Brain pericyte (primary cell): ENCODE measurements at places on chromosomes 1 and 21.

GRCh38 chr21:41369105-41369919 lies 7.5 kb downstream of the MX2 start:
- no peak for DNase-seq

DNA sequence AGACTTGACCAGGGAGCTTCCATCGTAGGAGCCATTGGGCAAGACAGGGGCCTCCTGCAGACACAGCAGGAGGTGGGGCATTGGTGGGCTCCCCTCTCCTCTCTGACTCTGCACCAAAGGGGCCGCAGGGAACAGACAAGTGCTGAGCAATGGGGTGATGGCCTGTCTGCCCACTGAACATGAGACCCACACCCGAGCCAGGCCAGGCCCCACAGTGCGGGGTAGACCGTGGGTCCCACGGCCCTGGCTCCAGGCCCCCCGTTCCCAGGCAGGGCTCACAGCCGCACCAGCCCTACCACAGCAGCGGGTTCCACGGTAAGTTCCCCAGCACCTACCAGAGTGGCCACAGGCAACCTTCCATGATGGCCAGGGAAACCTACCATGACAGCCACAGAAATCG lies 45.9 kb downstream of the CHD5 start:
- no peak for DNase-seq

GRCh38 chr1:26318338-26319064 lies 743 bp downstream of the CD52 start:
- DNase-seq, result no peak

DNA sequence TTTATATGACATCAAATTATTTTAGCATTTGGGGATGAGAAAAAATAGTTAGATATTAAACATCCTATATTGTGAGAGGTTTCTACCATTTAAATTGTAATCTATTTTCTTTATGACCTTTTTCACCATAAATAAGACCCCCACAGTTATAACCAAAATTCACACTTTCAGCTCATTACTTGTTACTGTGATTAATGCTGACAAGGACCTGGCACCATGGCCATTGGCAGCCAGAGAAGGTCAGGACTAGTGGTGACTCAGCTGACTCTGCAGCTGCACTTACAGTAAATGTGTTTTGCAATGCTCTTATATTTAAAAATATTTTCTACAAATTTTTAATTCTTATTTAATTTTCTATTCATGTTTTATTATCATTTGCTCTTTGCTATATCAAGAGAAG lies 133.3 kb upstream of the C1orf105 start:
- no peak for DNase-seq

GRCh38 chr1:31701091-31701736 lies 2.6 kb downstream of the COL16A1 start:
- DNase-seq, result peak; percentile 94

DNA sequence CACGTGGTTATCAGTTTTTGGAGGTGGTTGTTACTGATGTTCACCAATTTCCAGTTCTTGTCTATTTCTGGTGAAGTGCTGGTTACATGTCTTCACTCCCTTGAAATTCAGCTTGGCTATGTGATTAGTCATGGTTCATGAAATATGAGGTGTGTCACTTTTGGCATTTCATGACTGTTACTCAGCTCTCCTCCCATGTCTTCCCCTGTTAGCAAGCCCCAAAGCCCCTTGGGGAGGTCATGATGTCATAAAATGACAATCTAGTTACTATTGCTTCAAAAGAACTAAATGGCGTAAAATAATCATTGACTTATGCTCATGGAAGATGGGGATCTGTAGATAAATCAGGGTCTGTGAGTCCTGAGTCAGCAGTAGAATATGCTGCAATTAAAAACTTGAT lies 425.1 kb downstream of the SETD4 start:
- no peak for DNase-seq

- no peak for DNase-seq
Measured at GRCh38 chr1:116159177-116159576, 48.0 kb downstream of the MAB21L3 start.

GRCh38 chr1:219924342-219924741 lies 4.0 kb downstream of the SLC30A10 start:
- DNase-seq, result no peak

- peak; percentile 17 for DNase-seq
Measured at GRCh38 chr1:240732390-240732789, 120.4 kb upstream of the GREM2 start.

GRCh38 chr1:206102292-206102936 lies 14.8 kb downstream of the AVPR1B start:
- no peak for DNase-seq

DNA sequence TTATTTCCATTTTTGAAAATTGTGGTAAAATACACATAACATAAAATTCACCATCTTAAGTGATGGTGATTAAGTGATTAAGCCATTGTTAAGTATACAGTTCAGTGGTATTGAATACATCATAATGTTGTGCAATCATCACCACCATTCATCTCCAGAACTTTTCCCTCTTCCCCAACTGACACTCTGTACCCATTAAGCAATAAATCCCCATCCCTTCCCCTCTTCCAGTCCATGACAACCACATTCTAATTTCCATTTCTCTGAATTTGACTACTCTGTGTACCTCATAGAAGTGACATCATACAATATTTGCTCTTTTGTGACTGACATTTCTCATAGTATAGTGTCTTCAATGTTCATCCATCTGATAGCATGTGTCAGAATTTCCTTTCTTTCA lies 124.8 kb downstream of the DISC1 start:
- DNase-seq, result no peak

- DNase-seq, result no peak
Measured at GRCh38 chr1:182568647-182569284, 20.3 kb downstream of the RNASEL start.

- DNase-seq, result no peak
Measured at GRCh38 chr1:64282351-64282750, 78.9 kb downstream of the UBE2U start.

GRCh38 chr1:91609551-91609950 lies 108.9 kb downstream of the CDC7 start:
- no peak for DNase-seq

- no peak for DNase-seq
Measured at GRCh38 chr1:160607672-160608032, 28.4 kb upstream of the CD84 start.

- DNase-seq, result no peak
Measured at GRCh38 chr1:246280551-246280950, 226.5 kb downstream of the SMYD3 start.

DNA sequence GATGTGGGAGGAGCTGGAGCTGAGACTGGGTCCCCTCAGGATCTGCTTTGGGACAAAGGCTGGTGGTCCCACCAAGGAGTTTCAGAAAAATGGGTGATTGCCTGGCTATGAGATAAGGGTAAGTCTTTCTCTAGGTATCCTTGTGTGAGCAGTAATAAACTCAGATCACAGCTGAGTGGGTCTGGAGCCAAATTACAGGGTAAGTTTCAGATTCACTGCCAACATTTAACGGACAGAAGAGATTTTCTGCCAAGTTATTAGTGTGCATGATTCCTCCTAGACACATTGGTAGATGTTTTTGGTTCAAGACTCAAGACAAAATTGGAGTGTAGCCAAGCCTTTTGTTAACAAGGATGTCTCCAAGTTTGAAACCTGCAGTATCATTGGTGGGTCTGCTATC lies 7.5 kb downstream of the CD1B start:
- no peak for DNase-seq

- no peak for DNase-seq
Measured at GRCh38 chr1:218403300-218403699, 58.2 kb downstream of the TGFB2 start.

- no peak for DNase-seq
Measured at GRCh38 chr1:77280962-77281361, 857 bp upstream of the AK5 start.

GRCh38 chr1:11406845-11407244 lies 72.1 kb upstream of the DISP3 start:
- no peak for DNase-seq

DNA sequence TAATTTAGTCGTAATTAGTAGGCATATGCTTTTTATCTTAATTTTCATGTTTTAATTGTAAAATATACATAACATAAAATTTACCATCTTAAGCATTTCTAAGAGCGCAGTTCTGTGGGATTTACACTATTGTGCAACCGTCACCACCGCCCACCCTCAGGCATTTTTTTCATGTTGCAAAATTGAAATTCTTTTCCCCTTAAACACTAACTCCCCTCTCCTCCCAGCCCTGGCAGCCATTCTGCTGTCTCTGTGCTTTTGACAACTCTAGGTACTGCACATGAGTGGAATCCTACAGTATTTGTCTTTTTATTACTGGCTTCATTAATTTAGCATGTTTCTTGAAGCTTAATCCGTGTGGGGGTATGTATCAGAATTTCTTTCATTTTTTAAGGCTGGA lies 7.8 kb downstream of the PIK3CD start:
- no peak for DNase-seq

GRCh38 chr1:11985851-11986250 lies 5.6 kb downstream of the MFN2 start:
- DNase-seq, result peak; percentile 65

DNA sequence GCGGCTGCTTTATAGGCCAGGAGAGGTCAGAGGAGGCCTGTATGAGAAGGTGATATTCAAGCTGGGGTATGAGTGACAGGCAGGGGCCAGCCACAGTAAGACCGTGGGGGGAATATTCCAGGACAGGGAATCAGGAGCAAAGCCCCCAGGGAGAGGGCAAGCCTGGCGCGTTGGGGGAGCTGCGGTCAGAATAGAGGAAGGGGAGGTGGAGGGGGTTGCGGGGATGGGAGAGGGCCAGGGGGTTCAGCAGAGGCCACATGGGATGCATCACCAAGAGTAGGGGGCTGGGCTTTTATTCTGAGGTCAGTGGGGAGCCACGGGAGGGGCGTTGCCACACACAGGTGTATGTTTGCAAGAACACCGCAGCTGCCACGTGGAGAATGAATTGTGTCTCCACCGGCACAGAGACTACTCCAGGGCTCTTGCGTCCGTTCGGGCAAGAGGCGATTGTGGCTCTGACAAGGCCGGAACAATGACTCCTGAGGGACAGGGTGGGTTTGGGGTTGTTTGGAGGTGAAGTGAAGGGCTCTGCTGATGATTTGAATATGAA lies 84.7 kb upstream of the VAMP3 start:
- no peak for DNase-seq

DNA sequence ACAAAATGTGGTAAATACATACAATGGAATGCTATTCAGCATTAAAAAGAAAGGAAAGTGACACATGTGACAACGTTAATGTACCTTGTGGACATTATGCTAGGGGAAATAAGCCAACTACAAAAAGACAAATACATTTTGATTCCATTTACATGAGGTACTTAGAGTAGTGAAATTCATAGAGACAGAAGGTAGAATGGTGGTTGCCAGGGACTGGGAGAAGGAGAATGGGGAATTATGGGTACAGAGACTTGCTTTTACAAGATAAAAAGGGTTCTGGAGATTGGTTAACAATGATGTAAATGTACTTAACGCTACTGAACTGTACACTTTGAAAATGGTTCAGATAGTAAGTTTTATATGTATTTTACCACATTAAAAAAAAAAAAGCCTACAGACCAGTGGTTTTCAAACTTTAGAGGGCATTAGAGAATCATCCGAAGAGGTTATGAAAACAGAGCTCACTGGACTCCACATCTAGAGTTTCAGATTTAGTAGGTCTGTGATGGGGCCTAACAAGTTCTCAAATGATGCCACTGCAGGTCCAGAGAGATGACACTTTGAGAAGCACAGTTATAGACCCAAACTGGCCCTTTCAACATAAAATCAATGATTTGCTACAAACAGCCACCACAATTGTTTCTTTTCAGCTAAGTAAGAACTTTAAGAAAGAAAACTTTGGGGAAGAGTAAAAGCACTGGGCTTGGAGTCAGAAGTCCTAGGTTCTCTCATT lies 9.6 kb upstream of the ADCY10 start:
- no peak for DNase-seq

DNA sequence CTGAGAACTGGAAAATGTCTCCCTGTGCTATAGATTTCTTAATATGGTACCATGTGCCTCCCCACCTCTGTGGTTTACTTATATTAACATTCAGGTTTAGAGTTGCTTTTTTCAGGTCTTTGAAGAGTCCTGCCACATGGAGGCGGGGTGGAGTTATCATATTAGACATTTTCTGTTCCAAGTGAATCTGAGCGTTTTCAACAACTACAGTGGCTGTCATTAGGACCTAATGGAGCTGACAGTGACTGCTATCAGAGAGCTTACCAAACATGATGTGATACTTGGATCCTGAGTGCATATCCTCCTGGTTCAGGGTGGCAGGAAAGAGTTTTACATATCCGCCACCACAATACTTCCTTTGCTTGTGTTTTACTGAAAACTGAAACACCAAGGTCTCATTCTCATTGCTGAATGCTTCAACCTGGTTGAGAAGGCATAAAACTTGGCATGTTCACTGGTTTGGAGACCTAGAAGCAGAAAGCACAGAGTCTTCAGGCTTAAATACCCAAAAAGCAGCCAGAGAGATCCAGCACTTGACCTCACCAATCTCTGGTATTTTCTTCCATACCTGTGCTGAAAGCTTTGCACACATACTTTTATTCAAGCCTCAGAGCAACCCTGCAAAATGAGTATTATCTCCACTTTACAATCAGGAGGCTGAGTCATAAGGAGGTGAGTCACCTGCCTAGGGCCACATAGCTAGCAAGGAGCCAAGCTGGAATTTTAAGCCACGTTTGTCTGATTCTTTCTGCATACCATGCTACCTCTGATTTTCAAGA lies 47.4 kb upstream of the OSBPL9 start:
- no peak for DNase-seq

- no peak for DNase-seq
Measured at GRCh38 chr1:192835116-192835515, 26.3 kb downstream of the RGS2 start.

GRCh38 chr1:22038036-22038435 lies 14.5 kb upstream of the CDC42 start:
- DNase-seq, result no peak

DNA sequence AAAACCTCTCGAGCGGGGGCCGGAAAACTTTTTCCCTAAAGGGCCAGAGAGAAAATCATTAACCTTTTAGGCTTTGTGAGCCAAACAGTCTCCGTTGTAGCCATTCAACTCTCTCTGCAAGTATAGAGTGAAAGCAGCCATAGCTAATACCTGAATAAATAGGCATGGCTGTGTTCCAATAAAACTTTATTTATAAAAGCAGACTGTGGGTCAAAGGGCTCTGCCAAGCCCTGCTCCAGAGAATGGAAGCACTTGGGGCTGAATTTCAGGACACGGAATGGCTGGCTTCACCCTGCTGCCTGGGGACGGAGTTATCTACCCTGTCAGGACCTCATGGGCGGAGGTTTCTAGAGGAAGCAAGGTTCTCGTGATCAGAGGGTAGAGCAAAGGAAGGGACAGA lies 92.7 kb downstream of the CASZ1 start:
- no peak for DNase-seq

DNA sequence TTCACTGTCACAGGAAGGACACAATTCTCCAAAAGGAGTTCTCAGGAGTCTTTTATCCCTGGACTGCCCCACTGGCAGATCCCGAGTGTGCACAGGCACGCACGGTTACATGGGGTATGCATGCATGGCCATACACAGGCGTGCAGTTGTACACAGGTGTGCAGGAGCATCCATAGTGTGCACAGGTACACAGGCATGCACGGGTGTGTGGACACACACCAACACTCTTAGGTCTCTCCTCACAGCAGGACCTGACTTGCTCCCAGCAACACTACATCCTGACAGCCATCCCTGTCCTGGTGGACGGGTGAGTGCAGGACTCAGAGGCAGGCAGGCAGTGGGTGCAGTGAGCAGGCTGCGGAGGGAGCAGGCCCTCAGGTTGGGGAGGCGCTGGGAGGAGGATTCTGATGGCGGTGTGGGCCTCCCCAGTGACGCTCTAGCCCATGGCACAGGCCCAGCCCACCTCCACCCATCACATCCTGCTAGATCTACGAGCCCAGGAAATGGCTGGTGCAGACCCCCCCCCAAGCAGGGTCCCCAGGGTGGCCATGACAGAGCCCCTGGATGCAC lies 28.4 kb downstream of the SLC19A1 start:
- no peak for DNase-seq
